ENCODE measurements at places on chromosomes 11 and 22.

GRCh38 chr22:41341990-41342389 is 39.8 kb upstream of the TEF start:
- no peak for DNase-seq

DNA sequence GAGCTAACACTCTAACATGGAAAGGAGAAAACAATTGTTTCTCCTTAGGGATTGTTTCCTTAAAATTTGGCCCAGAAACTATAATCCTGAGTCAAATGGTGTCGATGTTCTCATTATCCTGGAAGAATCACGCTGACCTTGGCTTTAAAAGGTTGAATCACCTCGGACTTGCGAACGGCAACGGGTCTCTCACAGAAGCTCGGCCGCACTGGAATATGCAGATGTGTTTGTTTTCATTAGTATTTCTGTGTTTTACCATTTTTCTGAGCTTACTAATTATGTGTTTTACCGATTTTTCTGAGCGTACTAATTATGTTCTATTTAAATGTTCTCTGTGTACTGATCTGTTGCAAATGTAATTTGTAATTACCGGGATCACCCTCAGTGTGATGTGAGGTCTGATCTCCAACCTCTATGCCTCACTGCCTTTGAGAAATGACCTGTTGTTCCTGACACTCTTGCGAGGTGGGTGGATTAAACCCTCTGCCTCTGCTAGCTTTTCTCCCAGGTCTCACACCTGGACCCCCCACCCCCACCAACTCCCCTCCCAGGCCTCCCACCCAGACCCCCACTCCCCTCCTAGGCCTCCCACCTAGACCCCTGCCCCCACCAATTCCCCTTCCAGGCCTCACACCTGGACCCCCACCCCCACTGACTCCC is 38.3 kb upstream of the BRSK2 start:
- DNase-seq, result no peak

- no peak for DNase-seq
Measured at GRCh38 chr11:72762641-72763304, 10.6 kb upstream of the ARAP1 start.

DNA sequence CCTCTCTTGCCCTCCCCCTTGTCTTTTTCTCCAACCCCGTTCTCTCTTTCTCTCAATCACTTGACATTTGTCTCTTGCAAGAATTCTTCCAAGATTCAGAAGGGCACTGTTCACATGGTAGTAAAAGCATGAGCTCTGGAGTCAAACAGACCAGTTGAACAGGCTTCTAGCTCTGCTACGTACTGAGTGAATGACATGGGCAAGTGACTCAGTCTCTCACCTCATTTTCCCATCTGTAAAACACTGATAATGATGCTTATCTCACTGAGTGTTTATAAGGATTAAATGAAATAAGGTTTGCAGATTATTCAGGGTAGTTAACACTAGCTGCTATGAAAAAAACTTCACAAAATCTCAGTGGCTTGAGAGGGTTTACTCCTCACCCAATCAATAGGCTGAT is 5.9 kb upstream of the IL10RA start:
- no peak for DNase-seq

DNA sequence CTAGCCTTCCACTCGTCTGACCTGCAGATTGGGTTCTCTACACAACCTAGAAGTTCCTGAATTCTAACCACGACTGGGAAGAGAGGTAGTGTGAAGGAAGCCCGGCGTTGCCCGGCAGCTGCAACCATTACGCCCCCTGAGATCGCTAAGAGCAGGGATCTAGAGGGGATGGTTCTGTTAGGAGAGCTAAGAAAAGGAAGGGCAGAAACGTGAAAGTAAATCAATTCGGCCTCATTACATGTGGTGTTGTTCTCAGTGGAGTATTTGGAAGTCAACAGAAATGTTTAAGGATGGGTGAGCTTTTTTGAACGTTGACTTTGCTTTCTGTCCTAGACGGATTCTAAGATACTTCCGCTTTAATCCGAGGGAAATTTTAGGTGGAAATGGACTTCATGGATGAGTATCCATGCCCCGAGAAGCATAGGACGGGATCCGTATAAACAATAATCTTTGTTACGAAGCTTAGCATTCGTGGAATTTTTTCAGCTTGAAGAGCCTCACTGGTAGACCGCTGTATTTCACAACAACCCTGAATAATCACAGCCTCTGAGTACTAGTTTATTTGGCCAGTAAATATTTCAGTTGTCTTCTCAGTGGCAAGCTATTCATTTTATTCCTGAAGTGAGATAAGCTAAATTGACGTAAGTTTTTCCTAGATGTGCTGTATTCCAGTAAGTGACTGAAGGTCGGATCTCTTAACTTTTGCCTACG is 629 bp downstream of the ATP5MG start:
- DNase-seq, result no peak

DNA sequence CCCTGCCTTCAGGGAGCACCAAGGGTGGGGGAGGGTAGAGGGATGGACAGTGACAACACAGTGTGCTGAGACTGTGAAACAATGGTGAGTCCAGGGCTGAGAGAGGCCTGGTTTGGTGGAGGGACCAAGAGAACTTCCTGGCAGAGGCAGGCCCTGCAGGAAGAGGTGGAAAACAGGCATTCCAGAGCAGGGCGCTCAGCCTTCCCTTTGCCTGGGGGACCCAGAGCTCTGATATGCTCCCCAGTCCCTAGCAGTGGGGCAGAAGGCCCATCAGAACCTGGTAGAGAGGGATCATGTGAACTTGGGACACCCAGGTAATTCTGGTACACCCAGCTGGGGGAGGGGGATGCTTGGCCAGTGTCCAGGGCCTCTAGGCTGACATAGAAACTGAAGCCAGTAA is 17.2 kb upstream of the UVRAG start:
- DNase-seq, result no peak

DNA sequence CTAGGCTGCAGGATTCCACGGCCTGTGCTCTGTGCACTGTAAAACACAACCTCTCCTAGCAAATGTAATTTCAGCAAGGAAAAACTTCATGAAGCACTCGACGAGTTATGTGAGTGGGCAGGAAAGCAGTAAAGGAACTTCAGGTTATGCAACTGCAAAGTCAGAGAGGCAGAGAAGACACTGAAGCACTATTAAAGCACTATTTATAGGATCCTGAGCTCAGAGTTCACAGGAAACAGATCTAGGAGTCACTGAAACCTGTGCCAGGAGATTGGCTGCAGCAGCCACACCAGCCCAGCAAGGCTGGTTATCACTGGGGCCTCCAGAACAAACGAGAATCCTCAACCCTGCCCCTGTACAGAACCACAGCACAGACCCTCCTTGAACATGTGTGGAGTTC is 2.5 kb downstream of the SMIM35 start:
- DNase-seq, result no peak

DNA sequence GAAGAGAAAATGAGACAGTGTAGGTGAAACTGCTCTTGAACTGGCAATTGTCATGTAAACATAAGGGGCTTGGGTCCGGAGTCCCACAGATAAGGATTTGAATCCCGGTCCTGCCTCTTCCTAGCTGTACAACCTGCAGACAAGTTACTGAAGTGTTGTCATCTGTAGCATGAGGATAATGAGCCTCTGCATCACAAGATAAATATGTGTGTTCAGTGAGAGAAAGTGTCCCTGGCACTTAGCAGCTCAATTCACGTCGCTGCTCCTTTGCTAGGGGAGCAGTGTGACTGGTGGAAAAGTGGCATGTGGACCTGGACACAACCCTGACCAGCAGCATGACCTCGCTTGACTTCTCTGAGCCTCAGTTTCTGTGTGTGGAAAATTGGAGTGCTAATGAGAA is 73.7 kb upstream of the NECTIN1 start:
- no peak for DNase-seq

GRCh38 chr11:122727101-122727929 is 71.8 kb downstream of the UBASH3B start:
- peak; percentile 29 for DNase-seq

DNA sequence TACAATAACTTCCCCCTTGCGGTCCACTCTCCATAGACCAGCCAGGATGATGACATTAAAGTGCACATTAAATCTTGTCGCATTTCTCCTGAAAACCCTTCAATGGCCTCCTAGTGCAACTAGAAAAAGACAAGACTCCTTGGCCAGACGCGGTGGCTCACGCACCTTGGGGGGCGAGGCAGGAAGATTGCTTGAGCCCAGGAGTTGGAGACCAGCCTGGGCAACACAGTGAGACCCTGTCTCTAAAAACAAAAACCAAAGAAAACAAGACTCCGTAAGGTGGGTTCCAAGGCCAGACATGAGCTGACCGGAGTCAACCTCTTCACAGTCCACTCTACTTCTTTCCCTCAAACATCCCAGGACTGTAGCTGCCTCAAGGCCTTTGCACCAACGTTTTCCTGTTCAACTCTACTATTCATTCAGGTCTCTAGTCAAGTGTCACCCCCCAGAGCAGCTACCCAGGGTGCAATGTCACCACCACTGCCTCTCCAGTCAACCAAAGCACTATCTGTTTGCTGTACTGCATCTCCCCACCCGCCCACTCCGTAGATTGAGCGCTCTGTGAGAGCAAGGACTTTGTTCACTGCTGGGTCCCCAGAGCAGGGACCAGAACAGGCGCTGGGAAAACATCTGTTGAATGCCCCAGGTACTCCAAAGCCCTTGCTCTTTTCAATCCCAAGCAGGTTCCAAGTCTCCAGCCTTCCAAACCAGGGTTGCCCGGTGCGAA is 739 bp downstream of the ZMAT5 start:
- DNase-seq, result no peak

DNA sequence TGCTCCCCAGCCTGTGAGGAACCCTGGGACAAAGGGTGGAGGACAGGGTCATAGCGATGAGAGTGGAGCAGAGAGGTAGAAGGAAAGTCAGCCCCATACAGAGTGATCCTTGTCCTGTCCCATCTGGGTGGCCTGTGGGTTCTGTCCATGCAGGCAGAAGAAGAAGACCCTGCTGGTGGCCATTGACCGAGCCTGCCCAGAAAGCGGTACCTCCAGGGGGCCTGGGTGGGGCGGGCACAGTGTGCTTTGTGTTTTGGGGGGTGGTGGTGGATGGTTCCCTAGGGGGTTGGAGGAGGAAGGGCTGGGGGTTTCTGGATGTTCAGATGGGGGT is 7.9 kb downstream of the SIDT2 start:
- no peak for DNase-seq

GRCh38 chr11:10487002-10487647 is 32.1 kb downstream of the AMPD3 start:
- no peak for DNase-seq

DNA sequence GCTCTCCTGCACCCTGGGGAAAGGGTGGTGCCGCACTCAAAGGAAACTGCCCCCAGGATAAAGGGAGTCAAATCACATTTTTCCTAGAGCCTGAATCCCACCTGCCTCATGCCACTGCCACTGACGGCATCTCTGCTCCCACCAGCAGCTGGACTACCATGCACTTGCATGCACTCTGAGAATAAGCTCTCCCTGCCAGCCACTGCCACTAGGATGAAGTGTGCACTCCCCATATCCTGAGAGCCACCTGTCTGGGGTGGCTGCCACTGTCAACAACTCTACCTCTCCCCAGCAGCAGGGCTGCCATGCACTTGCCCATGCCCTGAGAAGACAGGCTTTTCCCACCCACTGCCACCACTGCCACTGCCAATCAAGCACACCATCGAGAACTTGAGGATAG is 31.6 kb downstream of the MRGPRX4 start:
- no peak for DNase-seq

- no peak for DNase-seq
Measured at GRCh38 chr11:119615003-119615881, 113.8 kb downstream of the NECTIN1 start.

GRCh38 chr22:20319041-20319744 is 667 bp downstream of the DGCR6L start:
- no peak for DNase-seq

DNA sequence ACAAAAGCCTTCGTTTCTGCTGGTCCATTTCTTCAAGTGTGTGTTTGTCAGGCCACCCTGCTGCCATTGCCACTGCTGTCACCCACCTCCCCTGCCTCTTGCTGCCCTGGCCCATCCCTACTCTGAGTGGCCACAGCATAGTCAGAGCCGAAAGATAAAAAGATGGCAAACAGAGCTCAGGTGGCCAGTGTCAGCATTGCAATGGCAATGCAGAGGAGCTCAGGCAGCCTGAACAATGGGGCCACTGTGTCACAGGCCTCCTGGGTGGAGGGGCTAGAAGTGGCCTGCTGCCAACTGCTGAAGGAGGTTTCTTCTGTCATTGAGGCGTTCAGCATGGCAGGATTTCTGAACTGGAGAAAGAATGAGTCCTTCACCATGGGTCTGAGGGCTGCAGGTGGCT is 137.1 kb downstream of the CSNK2A3 start:
- no peak for DNase-seq

DNA sequence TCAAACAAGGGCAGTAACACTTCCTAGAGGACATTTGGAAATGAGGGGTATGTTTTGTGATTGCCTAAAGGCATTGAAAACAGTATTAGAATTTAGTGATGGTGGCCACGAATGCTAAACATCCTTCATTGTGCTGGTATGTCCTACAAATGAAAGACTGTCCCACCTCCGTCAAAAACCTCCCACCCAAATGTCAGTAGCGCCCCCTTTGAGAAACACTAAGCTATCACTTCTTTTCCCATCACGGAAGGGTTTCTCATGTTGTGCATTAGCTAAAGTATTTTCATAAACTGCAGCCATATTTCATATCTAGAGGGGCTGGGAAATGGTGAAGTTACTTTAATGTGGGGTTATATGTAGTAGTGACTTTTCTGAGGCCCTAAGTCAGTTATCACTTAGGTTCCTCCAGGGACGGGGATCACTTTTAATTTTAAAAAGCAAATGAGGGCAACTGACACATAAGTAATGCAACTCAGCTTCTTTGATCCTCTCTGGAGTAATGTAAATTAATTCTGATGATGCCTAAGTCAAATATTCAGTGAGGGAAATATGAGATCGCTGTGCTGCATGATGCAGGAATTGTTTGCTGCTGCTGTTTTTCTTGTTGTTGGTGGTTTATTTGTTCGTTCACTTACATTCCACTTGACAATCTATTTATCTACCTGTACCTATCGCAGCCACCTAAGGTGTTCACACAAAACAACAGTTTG is 1403.4 kb upstream of the TENM4 start:
- DNase-seq, result no peak

GRCh38 chr22:32286290-32286840 is 31.2 kb upstream of the SLC5A4 start:
- DNase-seq, result no peak

- DNase-seq, result no peak
Measured at GRCh38 chr11:47724041-47724729, 9.0 kb upstream of the AGBL2 start.

GRCh38 chr22:49503896-49504521 is 323.7 kb downstream of the BRD1 start:
- no peak for DNase-seq

GRCh38 chr11:133127741-133128140 is 404.6 kb downstream of the OPCML start:
- no peak for DNase-seq
